ENCODE measurements at places on chromosomes 7 and 10.

DNA sequence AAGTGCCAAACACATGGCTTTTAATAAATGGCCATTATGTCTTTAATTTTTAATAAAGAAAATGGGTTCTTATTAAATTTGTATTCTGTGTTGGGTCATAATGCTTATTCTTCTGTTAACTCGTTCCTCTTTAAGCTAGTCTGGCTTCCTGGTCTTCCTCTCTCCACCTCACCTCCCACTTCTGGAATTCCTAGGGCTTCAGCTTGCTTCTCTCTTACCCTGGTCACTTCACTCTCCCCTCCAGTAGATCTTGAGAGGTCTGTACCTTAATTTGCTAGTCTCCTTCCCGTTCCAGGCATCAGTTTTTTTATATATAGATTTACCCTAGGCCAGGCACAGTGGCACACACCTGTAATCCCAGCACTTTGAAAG, 111.2 kb downstream of the RALA start:
- DNase-seq, result no peak

- no peak for DNase-seq
Measured at GRCh38 chr7:50364645-50365044, 60.1 kb downstream of the IKZF1 start.

DNA sequence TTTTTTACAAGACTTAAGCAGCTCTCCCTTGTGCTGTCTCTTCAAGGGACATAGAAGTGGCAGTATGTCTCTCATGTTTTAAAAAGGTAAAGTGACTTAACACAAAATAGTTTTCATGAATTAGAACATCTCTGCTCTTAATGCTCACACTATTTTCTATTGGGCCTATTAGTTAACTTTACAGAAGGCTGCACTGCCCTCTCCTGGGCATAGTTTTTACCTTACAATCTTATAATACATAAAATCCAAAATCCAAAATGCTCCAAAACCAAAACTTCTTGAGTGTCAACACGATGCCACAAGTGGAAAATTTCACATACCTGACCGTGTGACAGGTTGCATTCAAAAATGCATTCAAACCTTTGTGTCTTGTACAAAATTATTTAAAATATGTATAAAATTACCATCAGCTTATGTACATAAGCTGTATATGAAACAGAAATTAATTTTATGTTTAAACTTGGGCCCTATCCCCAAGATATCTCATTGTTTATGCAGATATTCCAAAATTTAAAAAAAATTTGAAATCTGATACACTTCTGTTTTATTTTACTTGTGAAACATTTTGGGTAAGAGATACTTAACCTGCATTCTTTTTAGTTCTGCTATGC, 25.8 kb downstream of the TES start:
- peak; percentile 54 for DNase-seq

- no peak for DNase-seq
Measured at GRCh38 chr7:136142583-136142982, 165.4 kb upstream of the MTPN start.

GRCh38 chr7:96640054-96640453, 69.6 kb downstream of the SEM1 start:
- no peak for DNase-seq

DNA sequence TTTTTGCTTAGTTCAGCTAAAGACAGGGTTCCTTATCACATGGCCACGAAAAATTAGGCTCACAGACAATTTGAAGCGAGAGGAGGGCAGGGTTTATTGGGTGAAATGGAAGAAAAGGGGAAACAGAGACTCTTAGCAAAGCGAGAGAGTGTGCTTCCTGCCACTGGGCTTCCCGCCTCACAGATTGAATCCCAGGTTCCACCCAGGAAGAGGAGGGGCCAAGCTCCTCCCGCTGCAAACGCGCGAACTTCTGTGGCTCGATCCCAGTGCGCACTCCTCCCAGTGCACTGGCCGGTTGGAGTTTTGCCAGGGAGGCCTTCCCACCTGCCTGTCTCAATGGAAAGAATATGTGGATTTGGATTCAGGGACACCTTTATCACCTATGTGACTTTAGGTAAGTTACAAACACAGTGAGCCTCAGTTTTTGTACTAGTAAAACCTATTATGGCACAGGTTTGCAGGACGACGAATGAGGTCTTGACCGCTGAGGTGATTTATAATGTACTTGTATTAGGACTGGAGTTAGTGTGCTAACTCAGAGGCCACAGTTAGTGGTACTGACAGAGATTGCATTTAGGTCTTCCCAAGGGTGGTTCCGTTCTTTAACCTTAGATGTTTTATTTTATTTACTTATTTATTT, 48.5 kb upstream of the SP8 start:
- DNase-seq, result no peak

Data from activated gamma-delta T cell treated with Interleukin-2 at 50 U/mL for 16 hours (primary cell).